Omental fat pad (tissue), 4 donors: ENCODE measurements at places on chromosomes 11 and 22. TPM values are rescaled to one million over a fixed set of nuclear protein-coding genes. Genes with fewer than 3 reads are reported as not detected.
A peak's percentile ranks its signal among the peaks of the same experiment; 100 is the strongest.

Gene SPDYC
- total RNA-seq: not detected

DNA sequence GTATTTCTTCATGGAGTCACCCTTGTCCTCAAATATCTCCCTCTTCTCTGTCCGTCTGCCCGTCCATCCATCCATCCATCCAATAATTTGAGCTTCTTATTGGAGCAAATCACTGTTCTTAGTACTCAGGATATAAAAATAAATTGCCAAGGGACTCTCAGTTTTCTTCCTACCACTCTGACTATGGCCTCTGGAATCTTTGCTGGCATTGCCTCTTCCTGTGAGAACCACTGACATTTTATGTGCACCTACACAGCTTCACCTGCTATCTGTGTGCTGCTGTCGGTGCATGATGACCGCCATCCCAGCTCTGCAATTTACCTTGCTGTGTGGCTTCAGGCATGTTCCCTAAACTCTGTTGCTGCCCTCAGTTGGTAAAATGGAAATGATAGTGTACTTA, 37.9 kb downstream of the TEAD1 start:
- DNase-seq: no peak

DNA sequence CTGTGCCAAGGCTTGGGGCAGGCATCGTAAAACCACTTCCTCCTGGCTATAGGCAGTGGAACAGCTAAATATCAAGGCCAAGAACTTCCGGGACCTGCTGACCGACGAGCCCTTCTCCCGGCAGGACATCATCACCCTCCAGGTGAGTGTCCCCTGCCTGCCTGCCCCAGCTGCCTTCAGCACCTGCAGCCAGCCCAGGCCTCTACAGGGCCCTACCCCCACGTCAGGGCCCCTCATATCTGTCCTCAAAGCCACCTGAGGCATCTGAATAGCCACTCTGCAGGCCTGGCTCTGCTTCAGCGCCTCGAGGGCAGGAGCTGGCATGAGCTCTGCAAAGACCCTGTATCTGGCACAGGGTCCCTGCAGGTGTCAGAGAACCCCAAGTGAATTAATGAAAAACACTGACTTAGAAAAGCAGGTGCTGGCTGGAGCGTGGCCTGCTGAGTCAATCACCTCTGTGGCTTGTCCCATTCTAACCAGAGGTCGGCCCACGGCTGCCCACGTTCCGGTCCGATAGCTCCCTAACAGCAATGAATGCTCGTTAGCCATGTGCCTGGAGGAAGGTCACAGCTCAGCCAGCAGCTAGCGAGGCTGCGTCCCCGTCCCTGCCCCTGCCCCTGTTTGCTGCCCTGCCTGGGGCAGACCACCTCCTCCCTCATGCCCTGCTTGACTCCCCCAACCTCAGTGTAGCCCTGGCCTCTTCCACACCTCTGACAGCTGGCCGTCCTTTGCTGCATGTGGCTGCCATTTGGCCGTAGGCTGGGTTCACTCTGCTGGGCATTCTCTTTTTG, 16.8 kb downstream of the PPIL2 start:
- no peak for DNase-seq

GRCh38 chr22:20436307-20436767, 1.3 kb downstream of the SCARF2 start:
- DNase-seq: no peak

Gene SRPRA
- 85.9 TPM for total RNA-seq

Gene MB
- not detected for total RNA-seq

Gene CNIH2
- total RNA-seq: not detected

DNA sequence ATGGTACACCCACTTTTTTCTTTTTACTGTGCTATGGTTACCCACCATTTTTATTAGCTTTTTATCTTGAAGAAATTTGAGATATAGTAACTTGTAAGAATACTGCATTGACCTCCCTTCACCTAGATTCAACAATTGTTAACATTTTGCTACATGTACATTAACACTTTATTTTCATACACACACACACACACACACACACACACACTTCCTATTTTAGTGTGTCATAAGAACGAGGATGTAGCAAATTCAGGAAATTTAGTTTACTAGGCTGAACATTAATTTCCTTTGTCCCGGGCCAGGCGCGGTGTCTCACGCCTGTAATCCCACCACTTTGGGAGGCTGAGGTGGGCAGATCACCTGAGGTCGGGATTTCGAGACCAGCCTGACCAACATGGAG, 1.1 kb upstream of the ATP6V1E1 start:
- no peak for DNase-seq

Gene EXPH5
- total RNA-seq: 1.8 TPM

DNA sequence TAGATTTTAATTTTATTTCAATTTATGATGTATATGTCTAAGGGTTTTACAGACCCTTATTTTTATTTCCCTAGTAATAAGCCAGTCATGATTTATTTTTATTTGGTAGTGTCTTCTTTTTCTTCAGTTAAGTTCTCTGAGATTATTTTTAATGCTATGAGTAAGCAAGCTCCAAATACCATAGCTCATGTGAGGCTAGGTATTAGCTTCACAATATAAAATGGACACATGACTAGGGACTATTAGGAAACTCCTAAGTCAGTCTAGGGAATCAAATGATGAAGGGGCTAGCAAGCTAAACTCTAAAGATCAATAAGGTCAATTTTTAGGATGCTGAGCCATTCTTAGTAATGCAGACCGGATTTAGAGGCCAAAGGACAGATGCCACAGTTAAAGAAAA, 45.9 kb downstream of the CKAP5 start:
- no peak for DNase-seq

Gene VSTM5
- total RNA-seq: not detected

- DNase-seq: no peak
Measured at GRCh38 chr11:72238040-72238450, 5.9 kb downstream of the PHOX2A start.

Gene GPR137
- 13.1 TPM for total RNA-seq

GRCh38 chr11:120180551-120181232, 30.1 kb upstream of the OAF start:
- peak; percentile 26 for DNase-seq

Gene AIFM3
- 1.0 TPM for total RNA-seq

DNA sequence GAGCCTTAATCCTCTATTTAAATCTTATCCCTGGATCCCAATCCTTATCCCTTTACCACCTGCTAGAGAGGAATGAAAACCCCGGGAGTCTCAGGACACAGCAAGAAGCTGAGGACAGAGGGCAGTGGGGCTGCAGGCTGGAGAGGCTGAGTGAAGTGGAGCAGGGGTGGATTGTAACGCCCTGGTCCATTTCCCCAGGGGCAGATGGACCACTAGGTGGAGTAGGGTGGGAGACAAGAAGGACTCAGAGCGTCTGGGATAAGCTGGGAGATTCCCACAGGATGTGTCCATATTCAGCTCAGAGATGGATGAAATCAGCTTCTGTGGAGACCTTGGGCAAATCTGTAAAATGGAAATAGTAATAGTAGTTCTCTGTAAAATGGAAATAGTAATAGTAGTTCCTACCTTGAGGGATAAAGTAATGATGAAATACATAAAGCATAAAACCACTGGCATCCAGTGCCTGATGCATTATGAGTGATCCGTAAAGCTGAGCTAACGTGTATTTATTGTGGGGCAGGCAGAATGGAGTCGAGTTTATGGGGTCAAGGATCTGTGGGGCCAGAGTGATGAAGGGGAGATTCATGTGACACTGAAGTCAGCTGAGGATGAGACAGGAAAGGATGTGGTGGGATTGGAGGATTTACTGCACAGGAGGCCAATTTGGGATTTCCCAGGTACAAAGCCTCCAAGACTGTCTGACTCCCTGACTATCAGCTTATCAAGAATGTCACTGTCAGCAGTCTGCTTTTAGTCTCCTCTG, 1.9 kb upstream of the ROBO4 start:
- no peak for DNase-seq

- DNase-seq: no peak
Measured at GRCh38 chr11:127656116-127656836, 655.7 kb upstream of the KIRREL3 start.

DNA sequence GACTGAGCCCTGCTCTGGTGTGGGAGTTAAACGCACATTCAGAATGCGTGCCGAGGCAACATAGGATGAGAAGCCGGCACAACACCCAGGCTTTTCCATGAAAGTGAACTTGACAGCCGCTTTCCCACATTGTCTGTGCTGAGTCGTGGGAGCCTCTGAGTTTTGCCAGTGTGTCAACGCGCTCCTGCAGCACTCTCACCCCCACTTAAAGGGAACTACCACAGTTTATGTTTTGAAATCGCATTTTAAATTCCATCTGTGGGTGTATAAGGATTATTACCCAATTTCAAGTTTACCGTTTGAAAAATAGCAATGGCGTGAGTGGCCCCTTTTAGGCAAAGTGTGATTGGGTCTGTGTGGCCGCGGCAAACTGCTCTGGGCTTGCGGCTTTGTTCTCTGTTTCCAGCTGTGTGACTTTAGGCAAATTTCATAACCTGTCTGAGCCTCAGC, 81.5 kb downstream of the FBLN1 start:
- DNase-seq: no peak

Gene GRAP2
- total RNA-seq: 5.3 TPM

DNA sequence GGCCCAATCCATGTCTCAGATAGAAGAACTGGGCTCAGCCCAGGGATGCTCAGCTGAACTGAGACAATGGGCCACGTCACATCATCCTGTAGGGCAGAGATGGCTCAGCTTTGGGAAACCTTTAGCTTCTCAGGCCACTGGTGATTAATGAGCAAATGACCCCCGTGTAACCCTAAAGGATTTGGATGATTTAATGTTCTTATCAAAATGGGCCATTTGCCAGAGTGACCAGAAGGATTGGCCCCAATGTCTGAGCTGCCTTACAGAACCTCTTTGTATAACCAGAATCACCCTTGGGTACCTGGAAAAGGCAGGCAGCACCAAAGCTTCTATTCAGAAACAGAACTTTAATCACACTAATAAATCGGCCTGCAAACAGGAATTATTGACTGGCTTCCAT, 73.7 kb downstream of the ABTB2 start:
- DNase-seq: no peak

Gene ELMOD1
- not detected for total RNA-seq

Gene MAPK8IP1
- total RNA-seq: 7.4 TPM

GRCh38 chr11:59199546-59200422, 12.9 kb downstream of the MPEG1 start:
- DNase-seq: no peak

- DNase-seq: peak; percentile 84
Measured at GRCh38 chr11:45843158-45843924, 3.9 kb upstream of the CRY2 start.

GRCh38 chr22:44291265-44291664, 21.5 kb downstream of the SHISAL1 start:
- no peak for DNase-seq

DNA sequence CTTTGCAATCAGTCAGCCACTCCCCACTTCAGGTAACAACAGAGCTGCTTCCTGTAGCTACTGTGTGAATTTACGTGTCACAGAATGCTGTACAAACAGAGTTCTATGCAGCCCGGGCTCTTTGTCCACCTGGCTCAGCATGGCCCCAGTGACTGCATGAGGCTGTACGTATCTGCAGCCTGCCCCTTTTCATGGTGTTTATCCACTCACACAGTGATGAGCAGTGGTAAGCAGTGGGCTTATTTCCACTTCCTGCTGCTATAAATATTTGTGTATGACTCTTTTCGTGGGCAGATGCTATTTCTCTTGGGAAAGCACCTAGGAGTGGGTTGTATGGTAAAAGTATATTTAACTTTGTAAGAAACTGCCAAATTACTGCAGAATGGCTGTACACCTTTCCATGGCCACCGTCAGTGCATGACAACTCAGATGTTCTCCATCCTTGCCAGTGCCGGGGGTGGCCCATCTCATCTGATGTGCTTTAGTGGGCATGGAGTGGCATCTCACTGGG, 43.3 kb downstream of the MYEOV start:
- DNase-seq: peak; percentile 14

GRCh38 chr11:38252620-38253019, 1654.6 kb upstream of the RAG2 start:
- DNase-seq: no peak

- no peak for DNase-seq
Measured at GRCh38 chr11:84685976-84686375, 941.2 kb downstream of the DLG2 start.

- no peak for DNase-seq
Measured at GRCh38 chr22:28179392-28179791, 260.3 kb upstream of the PITPNB start.

GRCh38 chr11:72352859-72353551, 81.3 kb downstream of the CLPB start:
- DNase-seq: no peak

- DNase-seq: no peak
Measured at GRCh38 chr11:115672999-115673411, 168.8 kb upstream of the CADM1 start.

DNA sequence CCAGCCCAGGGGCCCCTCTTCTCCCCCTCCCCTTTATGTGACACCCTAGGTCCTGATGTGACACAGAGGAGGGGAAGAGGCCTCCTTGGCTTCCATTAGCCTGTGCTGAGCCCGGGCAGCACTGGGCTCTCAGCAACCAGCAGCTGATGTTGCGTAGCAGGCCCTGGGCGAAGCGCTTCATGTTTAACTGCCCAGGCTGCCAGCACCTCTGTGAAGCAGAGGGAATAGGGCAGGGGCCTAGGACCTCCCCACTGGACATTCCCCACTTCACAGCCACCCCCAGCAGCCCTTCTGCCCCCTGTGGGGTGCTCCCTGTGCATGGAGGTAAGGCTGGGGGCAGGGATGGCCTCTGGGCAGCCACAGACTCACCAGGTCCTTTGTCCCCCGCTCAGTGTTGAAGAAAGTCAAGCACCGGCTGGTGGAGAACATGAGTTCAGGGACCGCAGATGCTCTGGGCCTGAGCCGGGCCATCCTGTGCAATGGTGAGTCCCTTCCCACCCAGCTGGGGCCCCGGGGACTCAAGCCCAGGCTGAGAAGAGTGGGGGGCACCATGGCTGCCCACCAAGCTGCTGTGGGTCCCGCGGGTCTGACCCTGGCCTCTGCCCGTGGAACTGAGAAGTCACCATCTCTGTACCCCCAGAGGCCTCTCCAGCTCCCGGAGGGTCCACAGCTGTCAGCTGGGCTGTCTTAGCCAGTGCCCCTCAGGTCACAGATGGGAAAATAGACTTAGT, 11.6 kb downstream of the PICK1 start:
- no peak for DNase-seq

- DNase-seq: no peak
Measured at GRCh38 chr22:26548303-26548702, 36.0 kb upstream of the TFIP11 start.

GRCh38 chr11:112113539-112114457, 27.1 kb downstream of the SDHD start:
- DNase-seq: no peak

- peak; percentile 8 for DNase-seq
Measured at GRCh38 chr11:69876013-69876412, 56.8 kb upstream of the FGF3 start.

Gene GLYAT
- 4.9 TPM for total RNA-seq

- DNase-seq: no peak
Measured at GRCh38 chr11:46247659-46248058, 29.8 kb upstream of the CREB3L1 start.

Gene SCN4B
- 1.3 TPM for total RNA-seq

GRCh38 chr11:102012946-102013345, 34.3 kb upstream of the CFAP300 start:
- DNase-seq: no peak

- DNase-seq: no peak
Measured at GRCh38 chr22:48161298-48161697, 1398.8 kb downstream of the TBC1D22A start.

GRCh38 chr11:19200410-19201201, 1.2 kb downstream of the CSRP3 start:
- no peak for DNase-seq

Gene KDM4E
- total RNA-seq: not detected
